ENCODE measurements at places on chromosomes 6 and 20.

- DNase-seq, result no peak
Observed at GRCh38 chr6:22019857-22020256, 277.0 kb downstream of the PRL start.

GRCh38 chr6:119285908-119286625, 63.5 kb downstream of the MAN1A1 start:
- DNase-seq, result no peak

DNA sequence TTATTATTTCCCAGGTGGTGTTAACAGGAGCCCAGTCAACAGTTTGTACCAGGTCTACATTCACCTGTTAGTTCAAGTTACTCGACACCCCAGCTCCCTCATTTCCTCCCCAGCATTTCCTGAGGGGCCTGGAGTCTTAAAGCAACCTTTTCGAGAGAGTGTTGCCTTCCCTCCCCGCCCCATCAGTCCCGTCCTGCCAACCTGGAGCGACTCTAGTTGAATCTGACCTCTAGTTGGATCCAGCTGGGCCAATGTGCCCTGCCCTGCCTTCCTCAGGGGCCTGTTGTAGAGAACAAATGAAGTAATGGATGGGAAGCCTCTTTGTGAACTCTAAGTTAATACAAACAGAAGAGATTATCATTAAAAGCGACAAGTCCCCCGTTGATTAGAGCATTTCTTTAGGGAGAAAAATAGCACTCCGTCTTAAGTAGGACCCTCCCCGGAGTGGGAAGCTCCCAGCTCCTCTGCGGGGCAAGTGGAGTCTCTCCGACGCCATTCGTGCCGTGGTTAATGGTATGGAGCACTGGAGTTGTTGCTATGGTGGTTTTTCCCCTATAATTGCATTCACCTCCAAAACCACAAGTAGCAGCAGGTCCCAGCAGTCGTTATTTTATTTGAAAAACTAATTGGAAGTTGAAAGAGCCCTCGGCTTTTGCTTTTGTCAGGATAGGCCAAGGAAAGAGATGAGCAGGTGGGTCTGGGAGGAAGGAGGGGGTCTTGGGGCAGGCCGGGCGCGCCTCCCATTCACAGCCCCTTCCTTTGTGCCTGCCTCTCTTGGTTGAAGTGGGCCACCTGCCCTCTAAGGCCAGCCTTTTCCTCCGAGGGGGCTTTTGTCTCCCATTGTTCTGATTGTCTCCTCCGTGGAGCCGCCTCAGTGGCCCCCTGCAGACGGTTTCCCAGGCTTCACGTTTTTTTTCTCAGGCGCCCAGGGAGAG, 16.1 kb downstream of the GHRH start:
- DNase-seq, result no peak

DNA sequence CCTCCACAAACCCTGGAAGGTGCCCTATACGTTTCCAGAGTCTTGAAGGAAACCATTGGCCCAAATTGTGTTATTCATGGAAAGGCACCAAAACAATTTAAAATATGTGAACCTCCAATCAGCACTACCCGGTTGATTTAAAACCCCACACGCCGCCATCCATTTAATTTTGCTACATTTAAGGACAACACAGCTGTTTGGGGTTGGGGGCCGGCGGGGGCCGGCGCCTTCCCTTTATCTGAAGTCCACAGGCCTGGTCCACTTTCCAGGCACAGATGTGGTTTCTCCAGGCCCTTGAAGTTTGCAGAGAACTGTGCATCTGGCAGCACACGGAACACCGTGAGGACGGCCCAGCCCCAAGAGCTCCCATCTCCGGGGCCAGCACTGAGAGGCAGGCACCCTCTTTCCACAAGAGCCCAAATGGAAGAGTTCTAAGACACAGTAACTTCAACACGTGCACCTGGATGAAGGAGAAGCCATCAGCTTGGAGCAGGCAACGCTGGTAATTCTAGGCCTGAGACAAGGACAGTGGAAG, 16.8 kb upstream of the FRMD1 start:
- no peak for DNase-seq

- DNase-seq, result peak; percentile 26
Observed at GRCh38 chr6:142945446-142946180, 637 bp upstream of the HIVEP2 start.
